ENCODE measurements at places on chromosomes 4 and X.

DNA sequence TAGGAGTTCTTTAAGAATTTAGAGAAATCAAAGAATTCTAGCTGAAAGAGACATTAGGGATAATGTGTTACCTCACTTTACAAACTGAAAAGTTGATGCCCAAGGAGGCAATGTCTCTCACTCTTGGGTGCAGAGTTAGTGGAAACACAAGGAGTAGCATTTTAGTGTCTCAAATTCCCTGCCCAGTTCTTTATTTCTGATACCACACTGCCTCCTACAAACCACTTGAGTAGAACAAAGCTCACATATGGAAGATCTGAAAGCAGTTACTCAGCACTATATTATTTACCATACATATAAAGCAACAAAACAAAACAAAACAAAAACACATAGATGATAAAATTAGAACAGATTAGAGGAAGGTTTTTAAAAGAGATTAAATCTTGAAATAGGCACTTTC is 124.2 kb downstream of the REELD1 start:
- DNase-seq, result no peak

GRCh38 chr4:118920247-118920646 is 31.6 kb downstream of the SYNPO2 start:
- DNase-seq, result no peak

GRCh38 chr4:68476191-68476590 is 28.9 kb downstream of the TMPRSS11E start:
- DNase-seq, result no peak

- DNase-seq, result no peak
Observed at GRCh38 chr4:124202099-124202498, 510.4 kb downstream of the ANKRD50 start.

GRCh38 chrX:152913910-152914309 is 16.0 kb downstream of the ZNF185 start:
- no peak for DNase-seq

- DNase-seq, result no peak
Observed at GRCh38 chr4:158762553-158762952, 6.3 kb upstream of the FNIP2 start.

GRCh38 chrX:118773782-118774181 is 46.4 kb downstream of the IL13RA1 start:
- DNase-seq, result no peak

GRCh38 chr4:13495753-13496152 is 11.6 kb upstream of the RAB28 start:
- no peak for DNase-seq

- DNase-seq, result no peak
Observed at GRCh38 chr4:169604131-169604900, 8.1 kb downstream of the NEK1 start.

- peak; percentile 19 for DNase-seq
Observed at GRCh38 chrX:63747331-63747730, 37.7 kb downstream of the ARHGEF9 start.

DNA sequence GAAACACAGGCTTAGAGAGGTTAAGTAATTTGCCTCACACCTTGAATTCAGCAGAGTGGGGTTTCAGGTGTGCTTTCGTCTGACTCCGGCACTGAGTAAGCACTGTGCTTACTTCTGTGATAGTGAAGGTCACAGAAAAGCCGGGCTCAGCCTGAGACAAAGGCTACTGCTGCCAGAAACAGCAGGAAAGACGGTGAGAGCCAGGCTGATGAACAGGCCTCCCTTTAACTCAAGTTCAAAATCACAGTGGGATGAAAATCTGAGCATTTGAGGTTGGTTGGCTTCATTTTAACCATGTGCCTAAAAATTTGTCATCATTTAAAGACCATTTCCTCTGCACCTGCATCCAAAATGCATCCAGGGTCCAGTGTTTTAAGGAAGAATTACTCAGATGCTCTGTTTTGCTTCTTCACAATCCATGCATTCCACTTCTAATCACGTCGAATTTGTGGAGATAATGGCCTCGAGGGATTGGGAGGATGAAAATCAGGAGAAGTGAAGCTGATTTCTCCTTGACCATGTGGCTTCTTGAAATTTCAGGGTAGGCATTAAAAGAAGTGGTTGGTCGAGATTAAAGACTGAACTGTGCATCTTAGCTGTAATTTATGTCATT is 121.2 kb upstream of the LNX1 start:
- DNase-seq, result no peak

GRCh38 chrX:37926700-37927099 is 79.3 kb upstream of the DYNLT3 start:
- peak; percentile 19 for DNase-seq
